ENCODE measurements at places on chromosomes 6 and 20.

GRCh38 chr6:31350196-31351032 is 6.6 kb downstream of the HLA-B start:
- DNase-seq, result no peak

DNA sequence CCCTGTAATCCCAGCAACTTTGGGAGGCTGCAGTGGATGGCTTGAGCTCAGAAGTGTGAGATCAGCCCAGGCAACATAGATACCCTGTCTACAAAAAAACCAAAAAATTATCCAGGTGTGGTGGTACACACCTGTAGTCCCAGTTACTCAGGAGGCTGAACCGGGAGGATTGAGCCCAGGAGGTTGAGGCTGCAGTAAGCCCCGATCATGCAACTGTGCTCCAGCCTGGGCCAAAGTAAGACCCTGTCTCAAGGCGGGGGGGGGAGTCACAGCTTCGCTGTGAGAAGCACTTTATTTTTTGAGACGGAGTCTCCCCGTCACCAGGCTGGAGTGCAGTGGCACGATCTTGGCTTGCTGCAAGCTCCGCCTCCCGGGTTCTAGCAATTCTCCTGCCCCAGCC is 54.2 kb downstream of the EZR start:
- no peak for DNase-seq

- DNase-seq, result no peak
These were observed 766 bp downstream of the PRICKLE4 start for GRCh38 chr6:41781366-41781730.

DNA sequence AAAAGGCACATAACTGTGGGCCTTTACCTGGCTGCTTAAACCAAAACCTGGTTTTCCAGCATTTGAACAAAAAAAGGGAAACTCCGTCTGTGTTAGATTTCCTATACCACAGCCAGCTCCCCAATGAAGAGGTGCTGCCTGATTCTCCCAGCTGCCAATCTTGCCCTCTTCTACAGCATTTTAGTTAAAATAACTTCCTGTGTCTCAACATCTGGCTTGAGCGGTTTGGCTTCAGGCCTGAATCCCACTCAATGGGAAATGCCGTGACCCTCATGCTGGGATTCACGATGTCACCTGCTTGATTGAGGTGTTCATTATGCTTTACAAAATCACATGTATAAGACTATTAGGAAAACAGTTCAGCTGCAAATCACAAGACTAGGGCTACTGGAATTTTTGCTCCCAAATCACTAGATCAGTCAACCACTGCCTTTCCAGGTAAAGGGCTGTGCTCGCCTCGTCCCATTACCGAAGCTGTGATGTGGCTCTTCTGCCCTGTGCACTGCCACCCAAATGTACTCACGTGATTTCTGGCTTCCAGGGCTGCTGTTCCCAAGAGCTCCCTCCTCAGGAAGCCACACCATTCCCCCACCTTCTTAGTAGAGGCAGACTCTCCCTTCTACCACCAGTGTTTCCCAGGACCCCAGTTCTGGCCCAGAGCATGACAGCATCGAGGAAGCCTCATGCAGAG is 94.6 kb downstream of the PSMG4 start:
- no peak for DNase-seq

GRCh38 chr20:8755340-8756118 is 313.4 kb upstream of the PLCB4 start:
- DNase-seq, result no peak

DNA sequence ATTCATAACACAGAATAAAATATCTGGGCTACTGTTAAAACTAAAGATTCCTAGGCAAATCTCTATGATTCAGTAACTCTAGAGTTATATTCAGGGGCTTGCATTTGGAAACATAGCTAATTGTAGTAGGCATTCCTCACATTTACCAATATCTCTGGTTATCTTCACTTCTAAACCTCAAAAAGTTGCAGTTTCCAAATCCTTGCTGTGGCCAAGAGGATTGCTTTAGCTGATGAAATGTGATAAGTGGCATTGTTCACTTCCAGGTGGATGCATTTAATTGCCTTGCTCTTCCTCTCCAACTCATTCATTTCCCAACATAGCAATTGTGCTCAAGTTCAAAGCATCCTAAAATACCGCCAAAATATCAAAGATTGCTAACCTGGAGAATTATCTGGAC is 246.6 kb downstream of the GRIK2 start:
- no peak for DNase-seq

- no peak for DNase-seq
These were observed 41.8 kb upstream of the FUT9 start for GRCh38 chr6:95973976-95974375.

- no peak for DNase-seq
These were observed 41.6 kb upstream of the ARMC2 start for GRCh38 chr6:108806665-108807064.

DNA sequence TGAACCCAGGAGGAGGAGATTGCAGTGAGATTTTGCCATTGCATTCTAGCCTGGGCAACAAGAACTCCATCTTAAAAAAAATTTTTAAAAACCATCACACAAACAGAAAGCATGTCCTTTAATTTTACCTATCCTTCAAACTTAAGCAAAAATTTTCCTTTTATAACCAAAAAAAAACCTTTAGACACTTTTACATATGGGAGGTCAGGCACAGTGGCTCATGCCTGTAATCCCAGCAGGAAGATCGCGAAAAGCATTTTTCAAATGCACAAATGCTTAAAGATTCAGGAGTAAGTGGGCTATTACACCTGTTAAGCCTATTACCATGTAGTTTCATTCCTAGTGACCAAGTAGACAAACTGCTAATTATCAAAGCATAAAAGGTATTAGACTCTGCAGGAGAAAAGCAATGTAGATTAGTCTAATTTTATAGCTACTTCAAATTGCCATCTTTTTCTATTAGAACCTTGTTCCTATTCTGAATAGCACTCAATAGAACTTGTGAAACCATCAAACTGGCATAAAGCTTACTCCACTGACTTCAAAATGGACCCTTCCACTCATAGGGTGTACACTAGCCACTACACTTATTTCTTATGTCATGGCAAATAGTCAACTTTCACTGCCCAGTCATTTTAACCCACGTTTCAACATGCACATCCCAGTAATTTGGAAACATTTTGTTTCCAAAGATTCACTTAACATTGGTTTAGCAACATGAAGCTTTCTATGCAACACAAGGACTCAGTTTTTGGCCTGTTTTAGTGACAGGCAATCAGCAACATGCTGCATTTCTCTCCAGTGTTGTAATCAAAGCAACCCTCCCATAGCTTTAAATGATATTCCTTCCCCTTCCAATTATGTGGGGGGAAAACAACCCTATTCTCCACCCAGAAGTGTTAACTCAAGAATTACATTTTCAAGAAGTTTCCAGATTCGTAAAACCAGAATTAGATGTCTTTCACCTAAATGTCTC is 4.0 kb downstream of the EEF1A1 start:
- DNase-seq, result no peak

All from H4 (cell line).